ENCODE measurements at places on chromosomes 11 and 22.

GRCh38 chr11:6928916-6929315, 2.7 kb downstream of the ZNF215 start:
- DNase-seq: no peak

DNA sequence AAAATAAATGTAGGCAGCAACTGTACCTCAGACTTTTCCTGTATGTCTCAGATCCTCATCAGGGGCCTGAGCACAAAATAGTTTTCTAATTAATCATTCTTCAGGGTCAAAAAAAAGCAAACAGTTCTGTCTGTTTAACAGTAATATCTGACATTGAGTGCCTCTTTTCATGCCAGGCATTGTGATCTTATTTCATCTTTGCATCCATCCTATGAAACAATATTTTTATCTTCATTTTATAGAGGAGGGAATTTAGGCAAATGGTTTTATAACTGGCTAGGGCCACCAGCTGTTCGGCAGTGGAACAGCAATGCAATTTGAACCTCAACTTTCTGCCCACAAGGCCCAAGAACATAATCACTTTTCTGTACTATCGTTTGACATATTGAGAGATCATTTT, 145.6 kb downstream of the WNT7B start:
- DNase-seq: no peak

- no peak for DNase-seq
Measured at GRCh38 chr11:34667810-34668582, 47.1 kb downstream of the EHF start.

GRCh38 chr11:130892861-130893260, 23.4 kb downstream of the SNX19 start:
- DNase-seq: no peak

DNA sequence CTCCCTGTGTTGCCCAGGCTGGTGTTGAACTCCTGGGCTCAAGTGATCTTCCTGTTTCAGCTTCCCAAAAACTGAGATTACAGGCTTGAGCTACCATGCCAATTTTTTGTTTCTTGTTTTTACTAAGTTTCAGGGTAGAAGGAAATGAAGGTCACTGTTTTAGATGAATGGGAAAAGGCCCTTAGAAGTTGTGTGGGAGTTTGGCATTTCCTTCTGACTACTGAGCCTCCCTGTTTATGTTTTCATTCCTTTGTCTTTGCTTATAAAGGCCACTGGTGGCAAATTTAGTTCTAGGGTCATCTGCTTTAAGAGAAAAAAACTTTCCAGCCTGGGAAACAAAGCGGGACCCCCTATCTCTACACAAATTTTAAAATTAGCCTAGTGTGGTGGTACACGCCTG, 22.1 kb downstream of the SRPRA start:
- no peak for DNase-seq

All from cortex of kidney (tissue), 1 donor.